Activated CD4-positive, alpha-beta T cell treated with anti-CD3 and anti-CD28 coated beads for 36 hours (primary cell): ENCODE measurements at places on chromosomes 2 and 18.

DNA sequence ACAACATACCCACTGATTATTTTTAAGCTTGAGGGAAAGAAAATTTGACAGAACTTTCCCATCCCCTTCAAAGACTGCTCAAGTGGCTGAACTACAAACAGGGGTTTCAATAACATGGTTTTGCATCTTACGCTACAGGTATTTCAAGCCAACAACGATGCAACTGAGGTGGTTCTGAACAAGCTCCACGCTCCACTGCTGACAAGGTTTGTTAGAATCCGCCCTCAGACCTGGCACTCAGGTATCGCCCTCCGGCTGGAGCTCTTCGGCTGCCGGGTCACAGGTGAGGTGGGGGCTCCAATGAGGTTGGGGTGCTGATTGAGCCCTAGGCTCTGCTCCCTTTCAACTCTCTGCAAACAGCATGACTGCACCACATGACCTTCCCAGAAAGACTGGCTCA lies 58.1 kb downstream of the NRP2 start:
- H3K27me3 ChIP-seq, result peaks cover 7% of the 10 kb centered on the region
- H3K27ac ChIP-seq, result no peak overlapping the region
- DNase-seq, result no peak
- no peaks in the 10 kb centered on the region for H3K4me1 ChIP-seq
- no peak overlapping the region for H3K4me3 ChIP-seq
- H3K36me3 ChIP-seq, result no peaks in the 10 kb centered on the region

- no peak overlapping the region for H3K4me3 ChIP-seq
- H3K36me3 ChIP-seq, result no peaks in the 10 kb centered on the region
- no peak for DNase-seq
These were observed 16.6 kb downstream of the FHOD3 start for GRCh38 chr18:36314098-36314497.

DNA sequence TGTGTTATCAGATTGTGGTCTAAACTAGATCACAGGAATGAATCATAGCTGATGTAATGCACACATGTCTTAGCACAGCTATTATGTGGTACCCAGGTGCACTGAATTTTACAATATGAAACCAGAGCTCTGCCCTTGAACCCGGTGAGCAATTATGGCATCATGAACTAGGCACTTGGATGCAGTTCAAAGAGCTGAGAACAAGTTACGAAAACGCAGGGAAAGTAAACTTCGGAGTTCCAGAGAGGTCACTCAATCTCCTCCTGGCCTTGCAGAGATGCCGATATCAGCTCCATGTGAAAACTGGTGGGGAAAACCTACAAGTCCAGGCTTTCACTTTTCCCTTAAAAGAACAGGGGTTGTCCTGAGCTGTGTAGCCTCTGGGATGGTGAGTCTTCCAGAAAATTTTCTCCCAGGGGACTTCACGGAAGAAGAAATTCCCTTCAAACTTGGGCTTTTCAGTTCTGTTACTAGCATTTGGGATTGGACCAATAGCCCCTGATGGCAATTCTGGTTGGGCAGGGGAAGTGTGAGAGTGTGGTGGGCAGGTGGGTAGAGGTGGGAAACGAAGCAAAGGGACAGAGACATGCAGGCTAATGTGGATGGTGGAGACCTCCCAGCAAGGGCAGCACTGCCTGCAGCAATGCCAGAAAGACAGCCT lies 71.1 kb upstream of the SH3BP4 start:
- peak; percentile 36 for DNase-seq
- H3K27ac ChIP-seq, result no peak overlapping the region
- peaks cover 12% of the 10 kb centered on the region for H3K27me3 ChIP-seq
- no peaks in the 10 kb centered on the region for H3K36me3 ChIP-seq
- H3K4me3 ChIP-seq, result no peak overlapping the region
- peaks cover 7% of the 10 kb centered on the region for H3K4me1 ChIP-seq

DNA sequence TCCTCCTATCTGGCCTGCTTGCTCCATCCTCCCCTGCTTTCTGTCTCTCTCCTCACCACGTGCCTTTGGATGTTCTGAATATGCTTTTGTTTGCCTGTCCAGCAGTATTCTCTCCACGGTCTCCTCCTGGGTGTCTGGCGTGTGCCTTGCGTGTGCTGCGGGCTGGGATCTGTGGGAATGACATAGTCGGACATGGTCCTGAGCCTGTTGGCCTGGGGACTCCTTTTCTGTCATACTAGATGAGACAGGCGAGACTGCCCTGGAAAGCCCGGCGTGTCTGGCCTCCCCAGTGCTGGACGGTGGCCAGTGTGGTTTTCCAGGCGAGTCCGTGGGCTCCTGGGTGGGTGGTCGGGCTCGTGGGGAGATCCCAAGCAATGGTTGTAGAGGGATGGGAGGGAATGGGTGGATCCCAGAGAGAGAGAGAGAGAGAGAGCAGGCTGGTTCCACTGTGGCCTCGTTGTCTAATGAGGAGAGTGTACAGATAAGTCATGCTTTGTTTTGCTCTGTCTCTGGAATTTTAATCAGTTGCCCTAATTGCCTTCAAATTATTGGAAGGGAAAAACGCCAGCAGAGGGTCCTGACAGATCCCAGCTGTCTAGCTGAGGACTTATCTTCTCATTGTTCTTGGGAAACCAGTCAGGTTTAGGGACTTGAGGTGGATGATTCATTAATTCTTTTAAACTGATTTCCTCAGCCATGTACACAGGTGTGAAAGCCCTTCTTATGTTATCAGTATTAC lies 58.3 kb downstream of the HPCAL1 start:
- peaks cover 38% of the 10 kb centered on the region for H3K4me1 ChIP-seq
- H3K4me3 ChIP-seq, result no peak overlapping the region
- H3K27ac ChIP-seq, result peak overlapping the region; percentile 69

DNA sequence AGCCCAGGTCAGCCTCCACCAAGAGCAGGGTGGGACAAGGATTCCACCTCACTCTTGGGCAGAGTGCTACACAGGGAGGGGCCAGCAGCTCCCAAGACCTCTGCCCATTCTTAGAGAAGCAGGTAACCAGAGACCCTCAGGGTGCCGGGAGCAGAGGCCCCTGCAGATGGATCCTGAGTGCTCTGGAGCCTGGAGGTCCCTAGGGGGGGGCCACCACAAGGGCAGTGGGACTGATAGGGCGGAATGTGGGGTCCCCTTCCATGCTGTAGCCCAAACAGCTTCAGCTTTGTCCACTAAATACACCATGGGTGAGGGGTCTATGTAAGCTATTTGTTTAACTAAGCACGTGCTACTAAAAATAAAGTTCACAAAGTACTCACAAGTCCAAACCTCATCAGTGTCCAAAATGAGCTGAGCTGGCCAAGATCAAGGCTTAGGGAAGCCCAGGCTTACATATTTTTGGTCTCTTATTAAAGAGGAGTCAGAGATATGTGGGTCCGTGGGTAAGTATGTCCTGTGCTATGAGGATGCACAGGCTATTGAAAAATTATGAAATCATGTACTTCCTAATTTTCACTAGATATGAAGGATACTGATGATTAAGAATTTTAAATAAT lies 21.5 kb upstream of the GPC1 start:
- no peaks in the 10 kb centered on the region for H3K4me1 ChIP-seq
- no peaks in the 10 kb centered on the region for H3K36me3 ChIP-seq
- no peaks in the 10 kb centered on the region for H3K27me3 ChIP-seq
- DNase-seq, result no peak

DNA sequence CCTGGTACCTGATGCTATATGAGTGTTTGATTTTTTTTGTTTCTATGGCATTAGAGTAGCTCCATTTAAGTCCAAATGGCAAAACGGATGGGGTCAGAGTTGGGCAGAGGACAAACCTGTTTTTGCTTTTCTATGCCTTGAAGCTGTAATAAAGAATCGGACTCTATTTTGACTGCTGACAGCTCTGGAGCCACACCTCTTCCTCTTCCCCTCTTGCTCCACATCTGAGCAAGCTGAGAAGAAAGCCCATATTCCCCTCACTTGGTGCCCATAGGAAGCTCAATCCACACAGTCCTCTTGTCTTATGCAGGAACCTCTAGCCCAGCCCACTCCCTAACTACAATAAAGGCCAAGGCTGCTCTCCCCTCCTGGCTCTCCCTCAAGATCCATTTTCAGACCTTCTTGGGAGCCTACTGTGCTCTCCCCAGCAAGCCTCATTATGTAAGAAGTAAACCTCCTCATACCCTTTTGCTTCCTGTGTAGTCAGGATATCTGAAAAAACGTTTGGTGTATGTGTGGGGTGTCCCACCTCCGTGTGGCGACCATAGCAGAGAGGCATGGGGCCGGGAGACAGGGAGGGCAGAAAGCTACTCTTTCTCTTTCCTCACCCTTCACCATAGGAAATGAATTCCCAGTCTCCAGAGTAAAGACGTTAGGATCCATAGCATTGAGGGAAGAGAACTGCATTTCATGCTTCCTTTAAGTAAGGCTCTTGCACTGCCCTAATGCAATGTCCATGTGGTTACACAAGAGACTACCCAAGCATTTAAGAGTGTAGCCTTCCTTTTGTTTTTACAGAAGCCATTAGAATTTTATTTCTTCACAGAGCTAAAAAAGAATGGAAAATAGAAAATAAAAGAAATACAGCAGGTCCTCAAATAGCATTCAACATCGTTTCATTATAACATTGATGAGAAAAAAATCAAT lies 41.9 kb upstream of the RAPGEF4 start:
- DNase-seq, result no peak
- no peak overlapping the region for H3K4me3 ChIP-seq
- no peaks in the 10 kb centered on the region for H3K27me3 ChIP-seq
- no peaks in the 10 kb centered on the region for H3K36me3 ChIP-seq
- H3K27ac ChIP-seq, result peak overlapping the region; percentile 12
- peaks cover 42% of the 10 kb centered on the region for H3K4me1 ChIP-seq

- DNase-seq, result no peak
- no peak overlapping the region for H3K27ac ChIP-seq
- H3K36me3 ChIP-seq, result no peaks in the 10 kb centered on the region
- H3K4me3 ChIP-seq, result no peak overlapping the region
- peaks cover 23% of the 10 kb centered on the region for H3K4me1 ChIP-seq
These were observed 224.5 kb downstream of the IKZF2 start for GRCh38 chr2:212926940-212927339.

- no peak overlapping the region for H3K4me3 ChIP-seq
- no peaks in the 10 kb centered on the region for H3K4me1 ChIP-seq
- H3K36me3 ChIP-seq, result no peaks in the 10 kb centered on the region
- DNase-seq, result no peak
These were observed 96.1 kb upstream of the PIK3C3 start for GRCh38 chr18:41858761-41859555.

GRCh38 chr2:127572841-127573240 lies 37.4 kb downstream of the MYO7B start:
- no peaks in the 10 kb centered on the region for H3K36me3 ChIP-seq
- no peak overlapping the region for H3K27ac ChIP-seq
- H3K4me1 ChIP-seq, result peaks cover 14% of the 10 kb centered on the region
- peaks cover 2% of the 10 kb centered on the region for H3K27me3 ChIP-seq
- H3K4me3 ChIP-seq, result no peak overlapping the region

DNA sequence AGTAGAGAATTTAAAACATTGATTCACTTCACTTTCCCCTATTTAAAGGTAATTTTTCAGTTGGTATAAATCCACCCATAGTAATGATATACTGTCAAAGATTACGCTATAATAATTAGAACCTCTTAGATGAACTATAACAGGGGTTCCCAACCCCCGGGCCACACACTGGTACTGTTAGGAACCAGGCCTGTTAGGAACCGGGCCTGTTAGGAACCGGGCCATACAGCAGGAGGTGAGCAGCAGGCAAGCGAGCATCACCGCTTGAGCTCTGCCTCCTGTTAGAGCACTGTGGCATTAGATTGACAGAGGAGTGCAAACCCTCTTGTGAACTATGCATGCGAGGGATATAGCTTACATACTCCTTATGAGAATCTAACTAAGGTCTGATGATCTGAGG lies 34.0 kb upstream of the CD302 start:
- H3K27ac ChIP-seq, result no peak overlapping the region
- H3K27me3 ChIP-seq, result no peaks in the 10 kb centered on the region
- H3K4me1 ChIP-seq, result no peaks in the 10 kb centered on the region
- no peak for DNase-seq
- H3K4me3 ChIP-seq, result no peak overlapping the region
- peaks cover 62% of the 10 kb centered on the region for H3K36me3 ChIP-seq

DNA sequence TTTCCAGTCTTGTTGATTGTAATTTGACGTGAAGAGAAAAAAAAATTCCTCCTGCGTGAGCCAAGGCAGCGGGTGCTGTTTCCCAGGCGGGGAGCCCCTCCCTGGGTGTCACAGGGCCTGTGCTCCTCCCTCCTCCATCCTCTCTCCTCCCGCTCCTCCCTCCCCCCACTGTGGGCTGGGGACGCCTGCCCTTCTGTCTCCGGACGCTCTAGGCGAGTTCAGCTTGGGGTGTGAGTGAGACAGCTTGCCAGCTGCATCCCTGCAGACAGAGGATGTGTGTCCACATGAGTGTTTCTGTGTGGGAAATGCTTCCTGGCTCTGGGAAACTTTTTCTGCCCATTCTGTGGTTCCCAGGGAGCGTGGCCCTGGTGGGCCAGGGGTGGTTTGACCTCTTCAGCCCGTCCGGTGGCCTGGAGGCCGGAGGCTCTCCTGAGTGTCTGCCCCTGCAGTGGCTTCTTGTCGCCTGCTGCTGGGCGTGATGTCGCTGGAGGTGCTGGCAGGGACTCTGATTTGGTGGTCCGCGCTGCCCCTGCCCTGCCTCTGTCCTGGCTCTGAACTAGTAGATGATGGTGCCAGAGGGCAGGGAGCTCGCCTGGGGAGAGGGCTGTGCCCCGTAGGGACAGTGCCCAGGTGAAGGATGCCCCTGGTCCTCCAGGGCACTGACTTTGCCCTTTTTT lies 96.4 kb downstream of the USP40 start:
- H3K4me1 ChIP-seq, result no peaks in the 10 kb centered on the region
- peaks cover 43% of the 10 kb centered on the region for H3K36me3 ChIP-seq
- no peaks in the 10 kb centered on the region for H3K27me3 ChIP-seq
- H3K27ac ChIP-seq, result no peak overlapping the region

GRCh38 chr2:232330068-232330999 lies 48.2 kb upstream of the ALPP start:
- H3K4me1 ChIP-seq, result peaks cover 2% of the 10 kb centered on the region
- no peaks in the 10 kb centered on the region for H3K36me3 ChIP-seq
- H3K4me3 ChIP-seq, result no peak overlapping the region

GRCh38 chr2:70901227-70902066 lies 34.3 kb upstream of the ATP6V1B1 start:
- no peak overlapping the region for H3K27ac ChIP-seq
- no peaks in the 10 kb centered on the region for H3K36me3 ChIP-seq
- peak overlapping the region; percentile 48 for H3K4me3 ChIP-seq
- DNase-seq, result peak; percentile 31

- peaks cover 4% of the 10 kb centered on the region for H3K36me3 ChIP-seq
- no peak for DNase-seq
- no peaks in the 10 kb centered on the region for H3K27me3 ChIP-seq
These were observed 4.1 kb upstream of the PPM1B start for GRCh38 chr2:44164617-44165016.

DNA sequence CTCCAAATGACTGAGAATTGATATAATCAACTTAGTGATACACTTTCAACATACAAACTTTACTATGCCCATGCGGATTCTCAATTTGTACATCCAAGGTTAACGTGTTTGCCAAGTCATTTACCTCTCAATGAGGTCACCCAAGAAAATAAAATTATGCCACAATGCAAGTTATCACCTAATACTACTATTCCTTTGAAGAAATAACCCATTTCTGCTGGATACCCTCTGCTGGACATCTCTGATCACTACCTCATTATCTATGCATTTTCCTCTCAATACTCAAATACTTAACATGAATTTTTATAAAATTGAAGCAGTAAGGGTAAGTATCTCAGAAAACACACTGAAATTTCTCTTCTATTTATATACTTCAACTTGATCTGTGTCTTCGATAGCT lies 12.7 kb downstream of the HNRNPLL start:
- peak overlapping the region; percentile 24 for H3K27ac ChIP-seq
- no peak for DNase-seq
- H3K27me3 ChIP-seq, result no peaks in the 10 kb centered on the region
- peaks cover 33% of the 10 kb centered on the region for H3K36me3 ChIP-seq
- H3K4me1 ChIP-seq, result peaks cover 53% of the 10 kb centered on the region
- no peak overlapping the region for H3K4me3 ChIP-seq

- DNase-seq, result no peak
- H3K27ac ChIP-seq, result no peak overlapping the region
- no peaks in the 10 kb centered on the region for H3K27me3 ChIP-seq
- no peak overlapping the region for H3K4me3 ChIP-seq
These were observed 33.2 kb downstream of the SLC38A11 start for GRCh38 chr2:164922134-164922533.
